ENCODE measurements at places on chromosomes 7 and 10.

- peaks cover 7% of the 10 kb centered on the region for H3K4me1 ChIP-seq
- H3K27me3 ChIP-seq, result no peaks in the 10 kb centered on the region
- peak overlapping the region; percentile 76 for H3K27ac ChIP-seq
- peak overlapping the region; percentile 67 for H3K4me3 ChIP-seq
- no peak for DNase-seq
- no peaks in the 10 kb centered on the region for H3K36me3 ChIP-seq
Observed at GRCh38 chr10:58268454-58268945, 462 bp upstream of the CISD1 start.

- H3K27me3 ChIP-seq, result no peaks in the 10 kb centered on the region
- no peak overlapping the region for H3K4me3 ChIP-seq
- no peaks in the 10 kb centered on the region for H3K4me1 ChIP-seq
- DNase-seq, result no peak
- no peak overlapping the region for H3K27ac ChIP-seq
- H3K36me3 ChIP-seq, result no peaks in the 10 kb centered on the region
Observed at GRCh38 chr10:43117777-43118583, 20.3 kb upstream of the CSGALNACT2 start.

DNA sequence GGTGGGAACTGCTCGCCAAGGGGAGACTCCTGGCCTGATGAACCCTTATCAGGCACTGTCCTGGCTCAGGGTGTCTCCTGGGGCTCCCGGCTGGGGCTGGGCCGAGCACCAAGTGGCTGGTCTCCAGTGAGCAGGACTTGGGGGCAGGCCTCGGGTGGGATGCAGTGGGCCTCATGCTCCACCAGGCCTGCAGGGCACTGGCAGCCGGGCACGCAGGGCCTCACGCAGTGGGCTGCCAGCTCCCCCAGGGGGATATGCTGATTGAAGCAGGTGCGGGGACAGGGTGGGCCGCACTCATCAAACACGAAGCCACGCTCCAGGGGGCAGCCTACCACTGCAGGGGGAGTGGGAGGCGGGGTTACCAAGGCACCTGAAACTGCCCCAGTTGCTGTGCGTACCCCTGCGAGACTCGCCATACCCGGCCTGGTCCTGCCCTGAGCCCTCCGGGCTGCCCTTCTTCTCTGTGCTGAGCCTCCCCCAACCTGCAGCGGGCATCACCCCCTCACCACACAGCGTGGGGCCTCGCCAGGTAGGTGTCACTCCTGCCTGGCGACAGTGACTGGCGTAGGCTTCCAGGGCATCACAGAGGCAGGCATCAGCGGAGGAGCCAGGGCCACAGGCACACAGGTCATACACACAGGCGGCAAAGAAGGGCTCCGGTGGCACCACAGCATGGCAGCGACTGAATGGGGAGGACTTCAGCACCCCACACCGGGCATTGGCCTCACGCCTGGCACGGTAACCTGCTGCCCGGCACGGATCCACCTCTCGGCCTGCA, 14.5 kb downstream of the ATP6V1F start:
- H3K4me1 ChIP-seq, result no peaks in the 10 kb centered on the region
- no peaks in the 10 kb centered on the region for H3K27me3 ChIP-seq
- no peaks in the 10 kb centered on the region for H3K36me3 ChIP-seq
- no peak overlapping the region for H3K4me3 ChIP-seq

GRCh38 chr10:101614663-101615524, 26.8 kb downstream of the DPCD start:
- H3K36me3 ChIP-seq, result no peaks in the 10 kb centered on the region
- H3K27ac ChIP-seq, result no peak overlapping the region
- H3K27me3 ChIP-seq, result no peaks in the 10 kb centered on the region
- DNase-seq, result no peak
- H3K4me3 ChIP-seq, result no peak overlapping the region

DNA sequence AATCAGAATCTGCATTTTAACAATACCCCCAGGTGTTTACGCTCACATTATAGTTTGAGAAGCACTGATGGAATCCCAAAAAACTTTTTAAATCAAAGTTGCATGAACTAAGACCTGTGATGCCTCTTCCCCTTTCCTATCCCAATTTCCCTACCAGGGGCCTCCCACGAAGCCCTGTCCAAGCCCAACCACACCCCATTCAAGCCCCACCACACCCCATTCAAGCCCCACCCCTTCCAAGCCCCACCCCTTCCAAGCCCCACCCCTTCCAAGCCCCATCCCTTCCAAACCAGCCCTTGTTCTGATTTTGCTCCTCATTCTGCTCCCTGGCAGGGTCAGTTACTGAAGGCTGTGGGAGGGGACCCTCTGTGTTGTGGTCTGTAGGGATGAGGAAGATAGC, 9.8 kb upstream of the AQP1 start:
- H3K27ac ChIP-seq, result no peak overlapping the region
- no peak for DNase-seq
- no peaks in the 10 kb centered on the region for H3K4me1 ChIP-seq
- no peaks in the 10 kb centered on the region for H3K27me3 ChIP-seq
- H3K4me3 ChIP-seq, result no peak overlapping the region
- H3K36me3 ChIP-seq, result no peaks in the 10 kb centered on the region

DNA sequence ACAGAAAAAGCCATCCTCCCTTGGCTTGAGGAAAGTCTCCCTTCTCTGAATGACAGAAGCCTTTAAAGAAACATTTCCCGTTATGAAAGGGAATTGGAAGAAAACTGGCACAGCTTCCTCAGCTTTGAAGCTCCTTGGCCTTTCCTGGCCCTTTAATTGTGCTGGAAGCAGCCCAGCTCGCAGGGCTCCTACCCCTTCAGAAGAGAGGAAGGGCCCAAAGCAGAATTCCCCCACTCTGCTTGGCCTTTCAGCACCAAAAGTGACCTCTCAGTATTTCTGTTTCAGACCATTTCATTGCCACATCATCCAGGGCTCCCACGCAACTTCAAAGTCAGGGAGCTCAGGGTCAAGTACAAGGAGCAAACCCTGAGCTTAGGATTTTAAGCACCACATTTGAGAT, 4.2 kb downstream of the AFAP1L2 start:
- no peaks in the 10 kb centered on the region for H3K27me3 ChIP-seq

GRCh38 chr7:27688056-27688455, 25.4 kb upstream of the HIBADH start:
- no peaks in the 10 kb centered on the region for H3K27me3 ChIP-seq
- no peaks in the 10 kb centered on the region for H3K4me1 ChIP-seq
- no peaks in the 10 kb centered on the region for H3K36me3 ChIP-seq
- no peak overlapping the region for H3K4me3 ChIP-seq

GRCh38 chr10:97509120-97509680, 10.5 kb downstream of the UBTD1 start:
- H3K4me3 ChIP-seq, result no peak overlapping the region
- H3K27me3 ChIP-seq, result no peaks in the 10 kb centered on the region
- H3K4me1 ChIP-seq, result no peaks in the 10 kb centered on the region
- DNase-seq, result no peak
- no peak overlapping the region for H3K27ac ChIP-seq

DNA sequence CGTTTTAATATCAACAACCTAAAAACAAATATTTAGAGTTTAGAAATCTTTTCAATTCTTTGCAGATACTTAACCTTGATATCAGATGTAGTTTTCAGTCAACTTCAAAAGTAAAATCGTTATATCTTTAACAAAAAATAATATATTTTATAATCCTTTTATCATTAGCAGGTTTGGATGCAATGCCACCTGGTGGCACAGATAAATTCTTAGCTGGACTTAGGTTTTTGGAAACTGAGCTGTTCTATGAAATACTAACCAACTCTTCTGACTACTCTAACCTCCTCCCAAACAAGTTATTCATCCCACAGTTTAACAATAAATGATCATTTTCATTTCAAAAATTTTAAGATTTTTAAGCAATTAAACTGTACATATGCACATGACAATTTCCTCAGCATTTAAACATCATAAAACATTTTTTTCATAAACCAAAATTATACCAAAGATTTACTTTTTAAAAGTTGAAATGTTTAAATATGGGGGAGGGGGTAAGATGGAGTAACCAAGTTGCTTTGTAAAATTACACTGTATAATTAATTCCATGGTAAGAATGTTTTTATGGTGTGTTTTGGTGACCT, 56.9 kb downstream of the HIBADH start:
- H3K36me3 ChIP-seq, result no peaks in the 10 kb centered on the region
- H3K4me1 ChIP-seq, result no peaks in the 10 kb centered on the region
- H3K4me3 ChIP-seq, result no peak overlapping the region
- no peak overlapping the region for H3K27ac ChIP-seq
- DNase-seq, result peak; percentile 19
- H3K27me3 ChIP-seq, result no peaks in the 10 kb centered on the region

DNA sequence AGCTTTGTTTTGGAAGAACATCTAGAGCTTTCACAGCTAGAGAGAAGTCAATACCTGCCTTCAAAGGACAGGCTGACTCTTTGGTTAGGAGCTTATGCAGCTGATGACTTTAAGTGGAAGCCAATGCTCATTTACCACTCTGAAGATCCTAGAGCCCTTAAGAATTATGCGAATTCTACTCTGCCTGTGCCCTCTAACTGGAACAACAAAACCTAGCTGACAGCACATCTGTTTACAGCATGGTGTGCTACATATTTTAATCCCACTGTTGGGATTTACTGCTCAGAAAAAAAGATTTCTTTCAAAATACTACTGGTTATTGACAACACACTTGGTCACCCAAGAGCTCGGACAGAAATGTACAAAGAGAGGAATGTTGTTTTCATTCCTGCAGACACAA, 57.3 kb downstream of the PALS2 start:
- H3K27ac ChIP-seq, result no peak overlapping the region
- H3K4me1 ChIP-seq, result no peaks in the 10 kb centered on the region
- DNase-seq, result no peak

GRCh38 chr7:157941210-157941609, 604.4 kb downstream of the DNAJB6 start:
- no peaks in the 10 kb centered on the region for H3K4me1 ChIP-seq
- peaks cover 63% of the 10 kb centered on the region for H3K27me3 ChIP-seq
- no peak overlapping the region for H3K27ac ChIP-seq
- H3K4me3 ChIP-seq, result no peak overlapping the region

GRCh38 chr10:80203835-80204676, 1.3 kb downstream of the ANXA11 start:
- H3K27ac ChIP-seq, result peak overlapping the region; percentile 61
- peak; percentile 22 for DNase-seq
- no peaks in the 10 kb centered on the region for H3K27me3 ChIP-seq
- no peaks in the 10 kb centered on the region for H3K36me3 ChIP-seq
- H3K4me1 ChIP-seq, result peaks cover 27% of the 10 kb centered on the region
- peak overlapping the region; percentile 96 for H3K4me3 ChIP-seq

DNA sequence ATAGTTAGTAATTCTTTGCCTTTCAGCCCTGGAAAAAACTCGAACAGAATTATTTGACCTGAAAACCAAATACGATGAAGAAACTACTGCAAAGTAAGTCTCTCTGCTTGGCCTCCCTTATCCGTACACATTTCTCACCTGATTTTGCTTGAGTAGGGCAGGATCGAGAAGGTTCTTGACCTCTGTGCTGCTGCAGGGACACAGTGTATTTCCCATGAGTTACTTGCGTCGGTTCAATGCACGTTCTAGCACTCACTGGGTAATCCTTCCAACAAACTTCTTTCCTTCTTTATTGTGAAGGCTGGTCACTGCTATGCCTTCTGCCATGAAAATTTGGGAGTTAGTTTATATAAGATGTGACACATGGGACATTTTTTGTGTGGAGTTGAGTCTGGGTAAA, 171.5 kb upstream of the SH2B2 start:
- H3K36me3 ChIP-seq, result no peaks in the 10 kb centered on the region
- H3K27me3 ChIP-seq, result no peaks in the 10 kb centered on the region
- no peak overlapping the region for H3K27ac ChIP-seq
- no peak overlapping the region for H3K4me3 ChIP-seq
- no peak for DNase-seq

DNA sequence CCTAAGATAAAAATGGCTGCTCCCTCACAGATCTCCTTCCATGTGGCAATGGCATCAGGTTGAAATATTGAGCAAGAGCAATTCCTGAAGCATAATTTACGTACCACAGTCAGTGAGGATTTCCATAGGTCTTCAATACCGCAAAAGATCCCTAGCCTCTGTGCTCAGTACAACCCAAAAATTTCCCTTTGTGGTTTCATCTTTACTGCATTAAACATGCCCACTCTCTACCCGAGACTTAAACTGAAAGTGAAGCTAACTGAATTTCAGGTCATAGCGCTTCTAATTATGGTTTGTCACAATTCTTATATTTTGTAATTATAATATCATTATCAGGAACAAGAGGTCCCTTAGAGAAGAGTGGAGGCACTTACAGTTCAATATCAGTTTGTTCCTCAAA, 1071.1 kb downstream of the XPNPEP1 start:
- H3K4me3 ChIP-seq, result peak overlapping the region; percentile 40
- H3K27ac ChIP-seq, result no peak overlapping the region
- no peaks in the 10 kb centered on the region for H3K36me3 ChIP-seq
- H3K4me1 ChIP-seq, result peaks cover 28% of the 10 kb centered on the region

DNA sequence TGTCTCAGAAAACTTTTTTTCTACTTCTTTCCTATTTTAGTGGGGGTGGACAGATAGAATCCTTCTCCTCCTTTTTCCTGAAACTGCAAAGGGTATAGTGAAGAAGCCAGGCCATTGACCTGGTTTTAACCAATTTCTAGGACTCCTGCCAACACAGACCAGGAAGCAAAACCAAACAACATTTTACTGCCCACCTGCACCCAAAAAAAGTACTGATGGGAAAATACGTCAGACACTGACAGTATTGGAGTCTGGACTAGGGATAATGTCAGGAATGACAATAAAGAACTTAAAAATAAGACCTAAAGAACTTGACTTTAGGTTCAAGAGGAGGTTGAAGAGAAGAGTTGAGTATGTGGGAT, 5.0 kb upstream of the STEAP4 start:
- no peak overlapping the region for H3K4me3 ChIP-seq
- H3K27ac ChIP-seq, result no peak overlapping the region
- no peaks in the 10 kb centered on the region for H3K27me3 ChIP-seq
- DNase-seq, result no peak

GRCh38 chr7:1748839-1749173, 78.7 kb downstream of the ELFN1 start:
- no peaks in the 10 kb centered on the region for H3K36me3 ChIP-seq
- DNase-seq, result no peak
- H3K27ac ChIP-seq, result no peak overlapping the region
- no peak overlapping the region for H3K4me3 ChIP-seq

DNA sequence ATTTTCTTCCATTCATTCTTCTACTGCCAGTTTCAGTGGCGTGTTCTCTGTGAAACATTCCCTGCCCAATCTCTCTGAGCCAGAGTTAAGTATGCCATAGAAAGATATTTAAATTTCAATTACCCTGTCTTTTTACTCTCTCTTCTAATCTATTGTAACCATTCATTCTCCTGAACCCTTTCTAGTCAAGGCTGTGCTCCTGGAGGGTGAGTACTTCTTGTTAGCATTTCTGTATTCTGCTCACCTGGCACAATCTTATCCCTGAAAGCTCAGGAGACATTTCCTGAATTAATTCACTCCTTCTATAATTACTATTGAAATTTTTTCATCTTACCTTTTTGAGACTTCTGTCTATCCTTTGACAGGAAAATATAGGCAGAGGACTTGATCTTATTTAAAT, 271.7 kb downstream of the HGF start:
- no peak overlapping the region for H3K27ac ChIP-seq
- no peaks in the 10 kb centered on the region for H3K4me1 ChIP-seq
- H3K36me3 ChIP-seq, result no peaks in the 10 kb centered on the region
- no peaks in the 10 kb centered on the region for H3K27me3 ChIP-seq

GRCh38 chr10:130364631-130365411, 228.6 kb downstream of the GLRX3 start:
- H3K4me3 ChIP-seq, result no peak overlapping the region
- H3K36me3 ChIP-seq, result no peaks in the 10 kb centered on the region
- H3K4me1 ChIP-seq, result no peaks in the 10 kb centered on the region
- H3K27me3 ChIP-seq, result no peaks in the 10 kb centered on the region

All from MM.1S (cell line).